HS-5 (cell line): ENCODE measurements at places on chromosomes 11 and 22.

GRCh38 chr22:21712751-21713427, 22.7 kb downstream of the YPEL1 start:
- DNase-seq: peak; percentile 43

DNA sequence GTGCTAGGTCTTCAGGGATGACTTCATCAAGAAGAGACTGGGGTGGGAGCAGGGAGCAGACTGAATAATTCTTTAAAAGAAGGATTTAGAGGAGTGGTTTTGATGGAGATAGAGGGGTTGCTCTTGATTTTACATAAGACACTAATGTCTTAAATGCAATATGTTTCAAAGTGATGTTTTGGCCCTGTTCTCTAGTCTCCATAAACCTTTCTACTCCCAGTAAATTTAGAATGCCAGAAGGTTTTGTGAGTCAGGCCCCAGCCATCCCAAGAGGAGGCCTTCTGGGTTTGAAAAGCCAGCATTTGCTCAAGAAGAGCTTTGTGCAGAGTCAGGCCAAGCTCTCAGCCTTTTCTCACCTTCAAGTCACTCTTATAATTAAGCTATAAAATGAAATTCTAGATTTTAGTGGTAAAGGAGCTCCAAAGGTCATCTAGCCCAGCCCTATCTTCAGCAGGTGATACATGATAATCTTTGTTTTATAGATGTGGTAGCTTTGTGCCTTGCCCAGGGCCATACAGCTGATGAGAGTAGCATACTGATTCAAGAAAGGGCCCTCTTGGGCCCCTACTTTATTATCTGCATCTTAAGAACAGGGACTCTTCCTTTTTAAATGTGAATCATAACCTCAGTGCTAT, 122.8 kb upstream of the MTNR1B start:
- DNase-seq: no peak

DNA sequence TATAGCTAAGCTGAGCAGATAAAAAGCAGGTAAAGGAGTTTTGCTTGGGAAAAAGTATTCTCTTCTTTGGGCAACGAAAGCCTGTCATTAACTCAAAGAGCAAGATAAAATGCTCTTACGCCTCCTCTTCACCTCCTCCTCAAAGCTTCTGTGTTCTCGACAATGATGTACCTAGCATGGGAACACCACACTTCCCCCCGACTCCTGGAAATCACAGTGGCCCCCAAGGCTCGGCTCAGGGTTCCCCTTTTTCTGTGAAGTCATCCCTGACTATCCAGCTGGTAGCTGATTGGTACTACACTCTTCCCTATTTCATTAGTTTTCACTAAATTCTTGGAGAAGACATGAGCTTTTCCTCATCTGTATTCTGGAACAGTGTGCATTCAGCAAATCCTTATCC, 336.1 kb downstream of the LARGE1 start:
- DNase-seq: no peak

GRCh38 chr11:101582236-101582988, 1.4 kb downstream of the TRPC6 start:
- DNase-seq: no peak
